Stimulated activated CD4-positive, alpha-beta T cell treated with anti-CD3 and anti-CD28 coated beads, TNF-alpha, amount 100 ng/mL, for 1 hour (primary cell): ENCODE measurements at places on chromosomes 3 and 15.

- DNase-seq: no peak
Measured at GRCh38 chr15:66076591-66077319, 176.8 kb downstream of the MEGF11 start.

- DNase-seq: no peak
Measured at GRCh38 chr3:53715815-53716483, 130.3 kb downstream of the CHDH start.

DNA sequence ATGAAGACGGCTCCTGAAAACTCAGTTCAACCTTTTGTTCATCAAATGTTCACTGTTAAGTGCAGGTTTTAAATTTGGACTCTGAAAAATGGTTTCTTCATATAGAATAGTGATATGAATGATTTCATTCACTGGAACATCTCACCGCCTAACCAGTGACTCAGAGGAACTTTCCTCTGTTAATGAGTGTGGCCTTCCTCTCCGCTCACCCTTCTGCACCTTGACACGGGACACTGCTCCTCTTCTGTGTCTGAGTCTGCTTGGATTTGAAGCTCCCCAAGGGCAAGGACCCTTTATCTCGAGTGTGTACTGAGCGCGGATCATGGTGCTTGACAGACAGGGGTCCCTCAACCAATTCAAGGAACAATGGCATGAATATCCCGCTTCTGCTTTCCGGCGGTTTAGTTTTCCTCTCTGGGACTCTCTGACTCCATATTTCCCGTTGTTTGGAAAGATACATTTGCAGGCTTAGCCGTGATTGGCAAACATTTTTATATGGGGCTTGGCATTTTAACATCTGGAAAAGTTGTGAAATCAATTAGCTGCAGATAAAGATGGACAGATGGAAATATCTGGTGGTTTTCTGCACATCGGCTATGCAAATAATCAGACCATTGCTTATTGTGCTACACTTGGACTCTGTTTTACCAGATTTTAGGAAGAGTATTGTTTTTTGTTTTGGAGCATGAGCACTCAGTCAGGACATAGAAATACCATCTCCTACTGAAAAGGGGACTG lies 20.9 kb downstream of the KBTBD8 start:
- DNase-seq: no peak

DNA sequence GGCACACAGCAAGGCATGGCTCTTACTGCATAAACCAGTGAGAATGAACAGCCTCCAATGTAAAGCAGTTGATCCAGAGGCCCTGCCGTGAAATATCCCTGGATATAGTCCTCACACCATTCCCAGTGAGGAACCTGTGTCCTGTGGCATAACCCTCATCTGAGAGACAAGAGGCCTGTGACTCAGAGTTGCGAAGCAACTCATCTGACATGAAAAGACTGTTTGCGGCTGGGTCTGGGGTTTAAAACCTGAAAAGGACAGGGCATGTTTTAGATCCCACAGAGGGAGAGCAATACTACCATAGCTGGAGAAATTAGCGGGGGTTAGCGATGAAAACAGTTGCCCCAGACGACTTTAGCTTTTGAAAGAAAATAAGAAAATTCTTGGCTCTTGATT lies 165.3 kb upstream of the BHLHE40 start:
- DNase-seq: no peak

- no peak for DNase-seq
Measured at GRCh38 chr3:71309886-71310285, 273.6 kb downstream of the FOXP1 start.

GRCh38 chr3:101690972-101691371 lies 4.5 kb upstream of the RPL24 start:
- DNase-seq: no peak

- no peak for DNase-seq
Measured at GRCh38 chr3:141375381-141376301, 7.3 kb downstream of the ZBTB38 start.

- no peak for DNase-seq
Measured at GRCh38 chr3:135908225-135908624, 57.3 kb upstream of the PPP2R3A start.

- no peak for DNase-seq
Measured at GRCh38 chr3:106210923-106211322, 342.1 kb upstream of the CBLB start.

DNA sequence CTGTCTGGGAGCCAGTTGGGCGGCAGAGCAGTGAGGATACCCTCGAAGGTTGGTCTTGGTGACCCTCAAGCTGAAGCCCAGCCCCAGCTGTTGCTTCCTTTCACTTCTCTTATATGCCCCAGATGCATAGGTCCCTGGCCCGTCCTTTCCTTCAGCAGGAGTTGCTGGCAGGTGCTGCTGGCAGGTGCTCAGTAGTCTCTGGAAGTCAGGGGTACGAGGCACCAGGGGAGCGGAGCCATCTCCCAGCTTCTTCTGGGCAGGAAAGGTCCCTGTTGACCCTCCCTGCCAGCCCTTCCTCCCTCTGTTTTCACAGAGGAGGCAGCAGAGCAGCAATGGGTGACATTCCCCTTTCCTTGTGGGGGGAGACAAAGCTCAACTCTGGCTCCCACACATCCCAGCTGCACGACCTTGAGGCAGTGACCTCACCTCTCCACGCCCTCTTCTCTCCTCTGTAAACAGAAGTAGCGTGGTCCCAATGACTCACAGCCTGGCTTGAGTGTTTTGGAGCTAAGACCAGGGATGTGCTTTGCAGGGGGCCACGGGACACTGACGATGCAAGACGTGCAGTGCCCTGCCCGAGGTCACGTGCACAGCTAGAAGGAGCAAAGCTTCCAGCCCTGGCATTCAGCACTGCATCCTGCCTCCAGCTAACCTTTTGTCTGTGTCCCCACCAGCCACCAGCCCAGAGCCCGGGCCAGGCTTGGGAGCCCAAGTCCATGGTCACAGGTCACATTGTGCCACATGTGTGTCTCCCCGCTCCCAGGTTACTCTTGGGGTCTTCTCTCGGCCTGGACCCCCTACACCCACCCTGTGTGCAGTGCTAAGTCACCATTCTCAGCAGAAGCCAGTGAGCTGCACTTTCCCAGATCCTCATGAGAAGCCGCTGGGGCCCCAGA lies 49.7 kb downstream of the SLC6A6 start:
- no peak for DNase-seq

GRCh38 chr15:71080166-71080565 lies 35.1 kb upstream of the THSD4 start:
- DNase-seq: no peak

DNA sequence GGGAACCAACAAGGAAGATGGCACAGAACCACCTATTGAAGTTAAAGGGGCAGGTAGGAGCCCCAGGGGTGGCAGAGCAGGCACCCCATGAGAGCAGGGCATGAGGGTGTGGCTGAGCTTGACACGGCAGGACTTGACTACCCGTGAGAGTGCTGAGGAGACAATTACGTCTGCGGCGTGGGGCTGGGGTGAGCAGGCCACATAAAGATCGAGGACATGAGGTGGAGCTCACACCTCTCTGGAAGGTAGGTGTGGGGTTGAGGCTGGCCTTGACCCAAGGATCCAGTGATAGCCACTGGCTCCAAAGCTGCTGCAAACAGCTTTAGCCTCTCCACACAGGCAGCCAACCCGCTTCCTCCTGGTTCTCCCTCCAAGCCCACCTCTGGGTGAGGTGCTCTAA lies 64.5 kb downstream of the PCSK6 start:
- DNase-seq: no peak

- no peak for DNase-seq
Measured at GRCh38 chr3:166752214-166752613, 627.9 kb downstream of the ZBBX start.

DNA sequence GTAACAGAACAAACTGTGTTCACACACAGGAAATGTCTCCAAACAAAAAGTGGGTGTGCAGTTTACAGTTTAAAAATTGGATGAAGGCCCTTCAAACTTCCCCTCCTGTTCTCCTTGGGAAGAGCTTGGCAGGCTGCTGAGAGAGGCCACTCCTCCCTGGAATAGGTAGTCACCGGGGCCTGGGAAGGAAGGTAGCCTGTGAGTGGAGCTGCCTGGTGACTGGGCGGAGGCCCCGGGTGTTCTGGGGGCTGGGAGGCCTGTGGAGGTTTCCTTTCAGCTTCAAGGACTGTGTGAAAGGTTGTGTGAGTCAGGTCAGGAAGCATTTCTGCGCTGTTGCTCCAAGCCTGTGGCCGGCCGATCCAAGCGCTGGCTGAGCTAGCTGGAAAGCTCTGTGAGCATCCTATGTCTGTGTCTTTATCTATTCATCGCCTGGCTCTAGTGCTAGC lies 14.1 kb downstream of the SLCO3A1 start:
- no peak for DNase-seq

DNA sequence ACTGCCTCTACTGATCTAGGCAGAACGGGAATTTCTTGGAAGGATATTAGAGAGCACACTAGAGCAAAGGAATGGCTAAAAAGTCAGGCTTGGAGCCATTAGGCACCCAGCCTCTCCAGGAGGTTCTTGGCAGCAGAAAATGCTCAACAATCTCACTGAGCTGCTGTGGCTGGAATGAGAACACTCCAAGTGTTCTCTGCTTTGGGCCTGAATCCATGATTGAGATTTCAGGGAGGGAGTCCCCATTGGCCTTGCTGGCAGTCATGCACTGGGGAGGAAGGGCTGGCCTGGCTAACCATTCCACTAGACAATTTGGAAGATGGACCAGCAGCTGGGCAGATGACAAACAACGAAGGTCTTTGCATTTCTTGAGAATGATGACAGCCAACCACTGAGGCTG lies 362.6 kb downstream of the SHQ1 start:
- no peak for DNase-seq

DNA sequence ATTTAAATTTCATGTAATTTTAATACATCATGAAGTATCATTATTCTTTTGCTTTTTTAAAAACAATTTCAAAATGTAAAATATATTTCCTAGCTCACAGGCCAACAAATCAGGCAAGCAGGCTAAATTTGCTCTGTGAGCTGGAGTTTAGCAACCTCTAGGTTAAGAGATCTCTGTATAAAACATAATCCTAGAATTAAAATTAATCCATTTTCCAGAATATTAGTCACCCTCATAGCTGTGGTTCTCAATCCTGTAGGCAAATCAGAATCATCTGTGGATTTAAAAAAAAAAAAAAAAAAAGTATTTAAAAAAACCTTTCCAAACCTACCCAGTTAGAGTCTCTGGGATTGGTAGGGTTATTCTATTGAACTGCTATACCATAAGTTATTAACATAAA lies 209.7 kb downstream of the MINAR1 start:
- DNase-seq: no peak

- DNase-seq: no peak
Measured at GRCh38 chr15:87267798-87268197, 988.7 kb downstream of the NTRK3 start.

DNA sequence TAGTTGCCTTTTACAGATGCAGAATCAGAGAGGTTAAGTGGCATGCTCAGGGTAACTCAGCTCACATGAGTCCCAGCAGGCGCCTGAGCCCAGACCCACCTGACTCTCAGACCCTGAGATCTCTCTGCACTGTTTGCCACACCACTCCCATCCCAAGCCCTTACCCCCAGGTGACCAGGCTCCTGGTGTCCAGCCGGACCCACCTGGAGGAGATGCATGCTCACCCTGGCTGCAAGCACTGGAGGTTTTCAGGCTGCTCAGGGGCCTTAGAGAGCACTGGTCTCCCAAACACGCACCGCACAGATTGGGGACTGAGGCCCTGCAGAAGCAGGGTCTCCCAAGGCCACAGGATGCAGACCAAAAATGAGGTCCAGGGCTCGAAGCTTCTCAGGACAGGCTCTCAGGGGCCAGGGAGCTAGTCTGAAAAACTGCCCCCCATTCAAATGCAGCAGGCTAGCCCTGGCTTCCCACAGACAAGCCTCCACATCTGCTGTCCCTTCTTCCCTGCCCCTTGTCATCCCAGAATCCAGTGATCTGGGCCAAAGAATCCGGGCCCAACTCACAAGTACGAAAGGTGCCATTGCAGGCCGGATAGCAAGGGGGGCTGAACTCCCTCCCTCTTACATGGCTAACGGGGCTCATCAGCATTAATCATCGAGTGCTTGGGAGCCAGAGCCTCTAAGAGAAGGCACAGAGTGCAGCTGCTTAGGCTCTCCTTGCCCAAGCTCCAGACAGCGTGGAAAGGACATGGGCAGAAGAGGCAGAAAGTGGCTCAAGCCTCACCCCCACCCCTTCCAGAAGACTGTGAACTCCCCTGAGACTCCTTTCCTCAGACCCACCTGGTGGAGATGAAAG lies 90.2 kb upstream of the PRR20G start:
- no peak for DNase-seq

DNA sequence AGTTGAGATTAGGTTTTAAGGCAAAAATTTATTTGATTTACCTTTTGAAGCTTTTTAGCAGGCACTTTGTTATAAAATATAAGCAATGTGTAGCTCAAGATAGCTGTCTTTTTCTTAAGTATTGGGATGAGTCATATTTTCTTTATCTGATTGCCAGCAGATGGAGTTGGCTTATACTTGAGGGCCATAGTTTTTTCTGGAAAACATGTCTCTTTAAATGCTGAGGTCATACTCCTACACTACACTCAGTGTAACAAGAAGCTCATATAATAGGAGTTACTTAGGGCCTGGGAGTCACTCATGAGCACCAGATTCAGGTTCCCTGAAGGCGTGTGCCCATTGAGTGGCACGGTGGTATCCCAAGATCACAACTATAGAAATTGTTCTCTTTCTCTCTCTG lies 579.8 kb downstream of the EDEM1 start:
- DNase-seq: no peak

GRCh38 chr15:67085237-67085817 lies 19.9 kb downstream of the SMAD3 start:
- DNase-seq: no peak

DNA sequence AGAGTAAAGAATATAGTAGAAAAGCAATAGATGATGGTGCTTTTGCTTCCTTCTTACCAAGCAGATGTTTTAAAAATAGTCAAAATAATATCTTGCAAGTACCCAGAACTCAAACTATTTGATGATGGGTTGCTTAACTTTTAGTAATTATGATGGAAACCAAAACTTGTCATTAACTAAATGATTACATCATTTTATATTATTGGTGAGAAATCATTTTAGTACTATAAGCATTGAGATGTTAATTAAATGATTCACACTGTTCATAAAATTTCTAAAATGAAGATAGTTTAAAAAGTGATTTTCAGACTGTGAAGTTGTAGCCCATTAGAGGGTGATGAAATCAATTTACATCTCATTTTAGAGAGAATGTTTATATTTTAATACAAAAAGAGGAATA lies 24.4 kb upstream of the GOLGA8B start:
- DNase-seq: no peak

DNA sequence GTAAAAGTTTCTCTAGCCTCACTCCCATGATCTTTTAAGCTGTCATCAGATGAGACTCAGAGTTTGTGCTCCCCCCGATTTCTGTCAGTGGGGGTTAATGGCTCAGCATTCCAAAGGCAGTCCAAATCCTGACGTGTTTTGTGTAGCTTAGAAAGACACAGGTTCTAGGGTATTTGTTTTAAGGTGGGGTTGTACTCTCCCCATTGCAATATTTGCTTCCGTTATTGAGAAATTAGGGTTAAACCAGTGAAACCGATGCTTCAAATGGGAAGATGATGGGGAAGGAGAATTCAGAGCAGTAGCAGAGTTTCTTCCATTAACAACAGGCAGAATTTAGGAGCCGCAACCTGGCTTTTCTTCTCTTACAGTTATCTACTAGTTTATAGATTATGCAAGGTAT lies 3.4 kb downstream of the PIGB start:
- no peak for DNase-seq

- no peak for DNase-seq
Measured at GRCh38 chr3:104126864-104127553, 1239.7 kb upstream of the ALCAM start.
